Brain microvascular endothelial cell (primary cell): ENCODE measurements at places on chromosomes 4 and X.
A peak's percentile ranks its signal among the peaks of the same experiment; 100 is the strongest.

DNA sequence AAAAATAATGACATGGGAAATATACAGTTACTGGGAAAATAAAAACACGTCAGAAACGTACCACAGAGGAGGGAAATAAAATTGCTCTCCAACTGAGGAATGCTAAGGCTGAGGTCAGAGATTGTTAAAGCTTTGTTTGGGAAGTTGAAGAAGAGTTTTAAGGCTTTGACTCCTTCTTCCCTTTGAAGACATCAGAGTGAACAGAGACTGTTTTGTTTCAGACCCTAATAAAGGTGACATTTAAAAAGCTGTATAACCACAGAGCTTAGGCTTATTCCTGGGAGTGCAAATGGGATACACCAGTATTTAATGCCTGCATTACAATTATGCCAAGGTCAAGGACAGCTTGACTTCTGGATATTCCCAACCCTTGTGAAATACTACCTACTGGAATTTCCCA lies 102.8 kb downstream of the TRIML1 start:
- no peak for DNase-seq

DNA sequence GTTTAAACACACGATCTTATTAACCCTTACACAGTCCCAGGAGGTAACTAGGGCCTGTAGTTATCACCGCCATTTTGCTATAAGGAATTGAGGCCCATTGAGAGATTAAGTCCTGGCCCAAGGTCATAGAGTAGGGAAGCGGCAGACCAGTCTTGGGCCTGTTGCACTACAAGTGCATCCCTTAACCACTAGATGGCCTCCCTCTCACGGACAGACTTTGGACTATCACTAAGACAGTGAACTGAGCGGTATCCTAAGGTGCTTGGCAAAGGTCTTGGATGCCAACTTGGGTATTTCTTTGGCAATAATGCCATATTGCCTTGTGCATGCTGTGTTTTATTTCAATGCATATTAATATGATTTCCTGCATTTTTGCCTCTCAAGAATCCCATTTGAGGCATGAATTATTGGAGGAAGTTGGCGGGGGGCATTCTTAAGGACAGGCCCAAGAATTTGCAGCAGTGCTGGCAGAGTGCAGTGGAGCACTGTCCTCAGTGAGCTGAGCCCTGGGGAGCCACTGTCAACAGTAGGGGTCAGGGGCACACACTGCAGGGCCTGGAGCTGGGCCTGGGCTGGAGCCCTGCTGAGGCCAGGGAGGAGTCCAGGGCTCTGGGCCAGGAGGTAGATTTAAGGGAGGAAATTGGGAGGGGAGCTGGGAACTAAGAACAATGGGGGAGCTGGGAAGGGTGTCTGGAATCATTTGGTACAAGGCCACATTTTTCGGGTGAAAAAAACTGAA lies 147.4 kb downstream of the SMIM20 start:
- peak; percentile 29 for DNase-seq

GRCh38 chr4:115325836-115326235 lies 212.4 kb upstream of the NDST4 start:
- no peak for DNase-seq

GRCh38 chr4:7186031-7186430 lies 6.3 kb upstream of the SORCS2 start:
- no peak for DNase-seq

DNA sequence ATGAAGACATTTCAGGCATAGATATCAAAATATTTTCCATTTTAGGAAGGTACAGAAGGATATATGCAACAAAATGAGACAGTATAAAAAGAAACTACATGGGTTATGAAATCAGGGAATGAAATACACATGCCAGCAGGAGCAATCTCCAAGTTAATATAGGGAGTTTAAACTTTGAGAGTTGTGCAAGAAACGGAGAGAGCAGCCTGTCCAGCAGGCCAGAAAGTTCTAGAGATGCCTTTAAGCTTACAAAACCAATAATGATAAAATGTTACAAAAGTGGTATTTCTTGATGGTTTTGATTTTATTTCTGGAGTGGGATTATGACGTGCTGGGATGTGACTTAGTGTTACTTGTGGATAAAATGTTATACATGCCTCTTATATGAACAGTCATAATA lies 2047.9 kb downstream of the ARAP2 start:
- no peak for DNase-seq

DNA sequence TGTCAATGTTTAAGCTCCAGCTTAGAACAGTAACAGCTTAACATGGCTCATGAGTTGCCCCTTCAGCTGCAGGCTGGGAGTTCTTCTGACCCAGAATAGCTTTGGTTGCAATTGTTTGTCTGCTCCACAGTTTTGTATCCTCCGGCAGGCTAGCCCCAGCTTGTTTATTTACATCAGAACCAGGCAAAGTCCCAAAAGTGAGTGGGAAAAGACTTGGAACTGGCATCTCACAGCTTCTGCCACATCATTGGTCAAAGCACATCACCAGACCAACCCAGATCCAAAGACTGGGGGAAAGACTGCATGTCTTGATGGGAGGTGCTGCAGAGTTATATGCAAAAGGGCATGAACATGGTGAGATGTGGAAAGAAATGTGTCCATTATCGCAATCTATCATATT lies 231.2 kb upstream of the CPEB2 start:
- no peak for DNase-seq

- DNase-seq, result no peak
Observed at GRCh38 chrX:139692908-139693307, 15.1 kb downstream of the MCF2 start.

DNA sequence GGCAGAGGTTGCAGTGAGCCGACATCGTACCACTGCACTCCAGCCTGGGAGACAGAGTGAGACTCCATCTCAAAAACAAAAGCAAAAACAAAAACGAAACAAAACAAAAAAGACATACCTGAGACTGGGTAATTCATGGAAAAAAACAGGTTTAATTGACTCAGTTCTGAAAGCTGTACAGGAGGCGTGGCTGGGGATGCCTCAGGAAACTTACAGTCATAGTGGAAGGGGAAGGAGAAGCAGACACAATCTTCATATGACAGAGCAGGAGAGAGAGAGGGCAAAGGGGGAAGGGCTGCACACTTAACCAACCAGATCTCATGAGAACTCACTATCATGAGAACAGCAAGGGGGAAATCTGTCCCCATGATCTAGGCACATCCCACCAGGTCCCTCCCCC lies 229.5 kb downstream of the STK32B start:
- DNase-seq, result no peak
